ENCODE measurements at places on chromosomes 7 and 10.

DNA sequence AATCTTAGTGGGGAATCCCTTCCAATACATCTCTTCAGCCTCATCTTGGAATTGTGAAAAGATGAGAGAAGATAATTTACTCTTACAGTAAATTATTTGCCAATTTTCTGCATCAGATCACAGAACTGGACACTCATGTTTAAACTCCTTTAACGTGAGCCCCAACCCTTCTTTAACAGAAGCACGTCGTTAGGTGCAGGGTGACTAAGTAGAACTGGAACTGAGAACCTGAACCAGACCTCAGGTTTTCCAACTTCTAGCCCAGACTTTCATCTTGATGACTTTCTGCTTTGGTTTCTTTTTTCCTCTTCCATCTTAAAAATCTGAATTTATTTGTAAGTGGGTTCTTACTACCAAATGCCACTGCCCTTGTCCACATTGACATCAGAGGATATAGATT lies 57.2 kb upstream of the LYZL2 start:
- DNase-seq: no peak

DNA sequence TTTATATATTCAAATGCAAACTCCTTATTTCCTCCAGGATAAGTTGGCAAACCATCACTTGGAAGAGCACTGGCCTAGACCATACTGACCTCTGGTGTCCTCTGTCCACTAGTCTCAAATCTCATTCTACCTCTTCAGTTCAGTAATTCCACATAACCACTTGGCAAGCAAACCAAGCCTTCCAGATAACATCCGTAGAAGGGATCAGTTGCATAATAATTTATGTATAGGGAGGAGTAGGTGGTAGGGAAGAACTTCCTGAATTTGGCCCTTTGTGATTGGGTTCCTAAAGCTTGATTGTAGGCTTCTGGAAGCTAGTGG lies 55.0 kb downstream of the WAC start:
- DNase-seq: peak; percentile 6

DNA sequence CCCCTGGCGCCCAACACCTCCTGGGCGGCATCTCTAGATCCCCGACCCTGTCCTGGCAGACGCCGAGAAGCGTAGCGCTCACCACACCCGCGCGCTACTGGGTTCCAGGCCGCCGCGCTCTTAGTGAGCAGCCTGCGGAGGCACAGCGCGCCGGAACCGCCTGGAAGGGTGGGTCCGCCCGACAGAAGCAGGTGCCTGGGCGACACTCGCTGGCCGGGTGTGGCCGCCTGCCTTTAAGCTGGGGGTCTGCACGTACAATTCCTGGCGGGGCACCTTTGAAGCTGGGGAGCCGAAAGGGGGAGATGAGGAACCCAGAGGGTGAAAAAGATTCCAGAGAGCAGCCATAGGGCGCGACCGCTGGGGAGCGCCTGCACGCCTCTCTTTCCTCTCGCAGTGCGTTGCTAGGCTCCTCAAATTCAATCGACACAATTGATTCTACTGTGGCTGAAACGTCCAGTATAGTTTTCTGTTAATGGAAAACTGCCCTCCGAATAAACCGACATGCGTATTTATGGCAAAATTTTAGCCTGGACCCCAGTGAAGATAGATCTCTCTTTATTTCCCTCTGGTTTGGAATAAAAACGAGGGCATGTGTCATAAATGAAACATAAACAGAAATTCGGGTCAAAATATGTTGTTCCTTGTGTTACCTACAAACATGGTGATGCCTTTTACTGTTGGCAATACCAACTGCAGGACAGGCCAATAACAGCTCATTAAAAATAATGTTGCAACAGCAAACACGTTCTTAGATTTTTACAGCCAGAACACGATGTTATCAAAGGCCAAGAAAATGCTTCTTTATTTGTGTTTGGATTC lies 4.6 kb downstream of the HMX3 start:
- peak; percentile 23 for DNase-seq

DNA sequence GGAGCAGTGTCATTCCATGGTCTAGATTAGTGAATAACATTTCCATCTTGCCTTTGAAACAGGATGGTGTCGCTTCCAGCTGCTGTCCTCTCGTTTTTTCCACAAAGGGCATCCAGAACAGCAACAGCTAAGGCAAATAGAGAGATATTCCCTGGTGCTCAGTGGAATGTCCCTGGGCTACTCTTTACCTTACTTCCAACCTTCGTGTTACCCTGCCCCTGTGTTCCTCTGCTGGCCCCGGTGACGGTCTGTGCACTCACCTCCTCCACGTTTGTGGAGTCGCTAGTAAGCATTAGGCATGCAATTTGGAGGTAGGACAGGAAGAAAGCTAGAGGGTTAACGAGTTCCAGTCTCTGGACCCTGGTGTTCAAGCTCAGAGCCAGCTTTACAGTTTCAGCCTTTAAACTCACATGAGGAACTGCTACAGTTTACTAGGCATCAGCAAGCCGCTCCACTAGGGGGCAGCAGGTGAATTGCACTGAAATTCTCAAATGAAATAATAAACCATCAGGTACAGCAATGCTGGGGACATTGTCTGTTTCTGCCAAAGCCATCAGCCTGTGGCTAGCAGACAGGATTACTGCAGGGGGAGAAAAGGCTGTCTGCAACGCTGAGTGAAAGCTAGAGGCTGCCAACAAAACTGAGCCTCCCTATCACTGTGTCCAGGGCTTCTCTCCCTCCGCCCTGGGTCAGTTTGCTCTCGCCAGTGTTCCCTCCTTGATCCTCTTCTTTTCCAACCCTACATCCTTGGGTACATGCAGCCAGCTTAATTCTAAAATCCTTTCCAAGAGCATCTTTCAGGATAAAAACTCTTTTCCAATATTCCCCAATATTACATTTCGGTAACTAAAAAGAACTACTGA lies 9.0 kb downstream of the MRPL32 start:
- DNase-seq: peak; percentile 91

DNA sequence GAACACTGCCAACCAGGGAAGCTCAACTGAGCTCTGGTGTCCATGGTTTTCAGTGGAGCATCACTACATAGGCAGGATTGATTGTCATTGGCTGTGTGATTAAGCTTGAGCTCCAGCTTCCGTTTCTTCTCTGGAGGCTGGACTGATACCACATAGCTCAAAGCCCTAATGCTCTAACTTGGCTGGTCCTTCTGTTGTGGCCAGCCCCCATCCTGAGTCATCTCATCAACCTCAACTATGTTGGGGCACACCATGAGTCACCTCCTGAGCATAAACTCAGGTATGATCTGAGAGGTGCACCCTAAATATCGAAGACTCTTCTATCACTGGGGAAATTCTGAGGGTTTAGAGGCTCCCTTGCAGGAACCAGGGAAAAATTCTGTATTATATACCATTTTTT lies 114.5 kb upstream of the INHBA start:
- DNase-seq: no peak

- no peak for DNase-seq
These were observed 44.2 kb upstream of the KCNIP2 start for GRCh38 chr10:101887775-101888174.

DNA sequence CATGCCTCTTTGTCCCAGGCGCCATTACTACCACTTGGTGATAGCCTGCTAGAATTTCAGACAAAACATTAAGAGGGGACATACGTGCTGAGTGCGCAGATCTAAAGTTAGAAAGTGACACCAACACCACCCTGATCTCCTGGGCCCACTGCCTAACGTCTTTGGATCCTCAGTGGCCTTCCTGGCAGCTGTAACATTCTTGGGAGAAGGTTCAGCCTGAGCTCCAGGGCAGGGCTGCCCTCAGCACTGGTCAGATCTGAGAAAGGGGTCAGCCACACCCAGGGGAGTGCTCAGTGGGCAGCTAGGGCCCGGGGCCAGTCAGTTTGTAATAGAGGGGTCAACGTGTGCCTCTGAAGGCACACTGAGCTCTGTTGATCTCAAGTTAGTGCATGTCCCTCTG lies 48.4 kb downstream of the ZCCHC24 start:
- DNase-seq: no peak

GRCh38 chr7:155489158-155489840 lies 31.4 kb downstream of the EN2 start:
- DNase-seq: no peak

DNA sequence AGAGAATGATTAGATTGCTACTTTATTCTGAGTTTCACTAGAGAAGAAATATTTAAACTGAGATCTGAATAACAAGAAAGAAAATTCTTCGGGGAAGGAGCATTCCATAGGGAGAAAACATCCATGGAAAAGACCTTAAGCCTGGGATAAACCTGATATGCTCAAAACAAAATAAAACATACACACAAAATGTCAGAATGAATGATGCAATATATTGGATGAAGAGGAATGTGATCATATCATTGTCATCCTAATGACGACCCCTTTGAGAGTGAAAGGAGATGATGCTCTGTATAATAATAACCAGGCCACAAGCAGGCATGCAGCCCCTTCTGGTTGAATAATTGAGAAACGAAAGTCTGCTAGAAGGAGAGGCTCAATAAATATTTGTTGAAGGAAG lies 882.4 kb downstream of the NRG3 start:
- no peak for DNase-seq

GRCh38 chr7:132614428-132615318 lies 38.4 kb upstream of the PLXNA4 start:
- no peak for DNase-seq

DNA sequence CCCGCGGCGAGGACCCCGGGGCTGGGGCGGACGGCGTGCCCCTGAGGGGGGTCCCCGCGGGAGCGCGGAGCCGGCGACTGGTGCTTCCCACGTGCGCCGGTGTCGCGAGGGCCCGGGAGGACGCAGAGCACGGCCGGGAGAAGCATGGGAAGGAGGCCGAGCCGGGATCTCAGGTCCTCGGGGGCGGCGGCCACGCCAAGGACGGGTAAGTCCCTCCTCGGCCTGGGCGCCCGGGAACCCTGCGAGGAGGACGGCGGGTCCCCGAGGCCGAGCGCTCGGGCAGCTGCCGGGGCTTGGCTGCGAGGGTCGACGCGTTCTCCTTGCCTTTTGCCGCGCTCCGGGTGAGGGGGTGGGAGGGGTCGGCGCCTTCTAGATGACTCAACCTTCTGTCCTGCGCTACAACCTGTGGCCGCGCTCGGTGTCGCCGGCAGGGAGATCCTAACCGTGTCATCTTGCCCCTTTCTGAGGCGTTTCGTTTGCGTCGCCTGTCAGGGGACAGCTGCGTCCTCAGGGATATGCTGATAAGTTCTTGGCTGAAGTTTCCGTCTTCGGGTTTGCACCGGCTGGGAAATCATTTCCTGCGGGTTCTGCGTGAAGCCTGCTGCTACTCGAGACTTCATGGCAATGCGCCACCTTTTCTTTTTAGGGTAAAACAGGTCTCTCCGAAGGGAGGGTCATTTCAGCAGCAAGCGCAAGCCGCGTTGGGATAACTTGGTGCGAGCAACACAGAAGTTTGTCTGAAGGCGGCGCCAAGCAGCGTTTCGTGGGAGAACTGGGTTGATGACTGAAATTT lies 529 bp downstream of the TASOR2 start:
- DNase-seq: peak; percentile 79

DNA sequence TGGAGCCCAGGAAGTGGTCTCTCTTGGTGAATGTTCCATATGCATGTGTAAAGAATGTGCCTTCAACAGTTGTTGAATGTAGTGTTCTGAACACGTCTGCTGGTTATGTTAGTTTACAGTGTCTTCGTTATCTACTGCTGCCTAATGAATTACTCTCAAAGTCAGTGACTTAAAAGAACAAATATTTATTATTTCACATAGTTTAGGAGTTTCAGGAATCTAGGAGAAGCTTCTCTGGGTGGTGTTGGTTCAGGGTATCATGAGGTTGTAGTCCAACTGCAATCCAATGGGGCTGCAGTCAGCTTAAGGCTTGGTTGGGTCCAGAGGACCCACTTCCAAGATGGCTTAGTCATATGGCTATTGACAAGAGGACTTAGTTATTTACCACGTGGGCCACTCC lies 36.6 kb upstream of the IGFBP3 start:
- no peak for DNase-seq

- DNase-seq: no peak
These were observed 33.0 kb downstream of the OAT start for GRCh38 chr10:124385627-124386185.

- DNase-seq: no peak
These were observed 37.7 kb upstream of the TOMM7 start for GRCh38 chr7:22860337-22860736.

GRCh38 chr10:112080231-112080630 lies 103.3 kb downstream of the GPAM start:
- no peak for DNase-seq

DNA sequence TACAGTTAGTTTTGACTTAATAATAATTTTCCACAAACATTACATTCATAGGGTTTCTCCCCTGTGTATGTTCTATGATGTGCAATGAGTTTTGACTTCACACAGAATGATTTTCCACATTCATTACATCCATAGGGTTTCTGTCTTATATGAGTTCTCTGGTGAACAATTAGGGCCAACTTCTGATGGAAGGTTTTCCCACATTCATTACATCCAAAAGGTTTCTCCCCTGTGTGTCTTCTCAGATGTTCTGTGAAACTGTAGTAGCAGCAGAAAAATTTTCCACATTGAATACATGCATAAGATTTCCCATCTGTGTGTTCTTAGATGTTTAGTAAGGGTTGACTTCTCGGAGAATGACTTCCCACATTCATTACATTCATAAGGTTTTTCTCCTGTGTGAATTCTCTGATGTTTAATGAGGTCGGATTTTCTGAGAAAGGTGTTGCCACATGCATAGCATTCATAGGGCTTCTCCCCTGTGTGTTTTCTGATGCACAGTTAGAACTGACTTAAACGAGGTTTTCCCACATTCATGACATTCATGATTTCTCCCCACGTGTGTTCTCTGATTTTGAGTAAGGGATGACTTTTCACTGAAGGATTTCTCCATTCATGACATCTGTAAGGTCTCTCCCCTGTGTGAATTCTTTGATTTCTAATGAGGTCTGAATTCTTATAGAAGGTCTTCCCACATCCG lies 118.5 kb downstream of the ZNF33B start:
- DNase-seq: no peak

DNA sequence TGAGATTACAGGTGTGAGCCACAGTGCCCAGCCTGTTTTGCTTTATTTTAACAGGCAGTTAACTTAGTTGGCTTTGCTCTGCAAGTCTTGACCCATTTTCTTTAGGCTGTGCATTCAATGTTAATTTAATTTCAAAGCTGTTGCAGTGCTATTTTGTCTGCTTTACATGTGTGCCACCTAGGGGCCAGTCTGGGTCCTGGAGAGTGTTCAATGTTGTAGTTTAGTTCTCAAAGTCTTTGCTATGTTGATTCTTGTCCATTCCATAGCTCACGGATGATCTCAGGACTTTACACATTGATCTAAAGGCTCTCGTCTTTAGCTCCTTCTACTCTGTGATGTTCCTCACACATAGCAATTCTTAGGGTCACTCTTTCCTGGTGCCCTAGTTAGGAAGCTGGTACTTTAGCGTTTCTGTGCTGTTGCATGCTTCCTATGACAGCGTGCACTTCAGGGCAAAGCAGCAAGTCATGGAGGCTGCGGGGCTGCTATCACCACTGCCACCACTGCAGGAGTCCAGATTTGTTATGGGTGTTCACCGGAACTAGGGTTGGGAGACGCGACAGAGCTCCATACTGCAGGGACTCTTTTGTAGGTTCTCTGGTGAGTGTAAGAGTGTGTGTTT lies 16.4 kb upstream of the ABCA13 start:
- peak; percentile 84 for DNase-seq

GRCh38 chr7:28586736-28587135 lies 174.4 kb downstream of the CREB5 start:
- no peak for DNase-seq

GRCh38 chr10:94623572-94623971 lies 60.0 kb upstream of the CYP2C18 start:
- no peak for DNase-seq

Measured in HT-29 (cell line).